Stimulated activated CD8-positive, alpha-beta memory T cell treated with anti-CD3 and anti-CD28 coated beads, Interleukin-2, amount 100 ng/mL, for 48 hours (primary cell): ENCODE measurements at places on chromosomes 13 and 19.

DNA sequence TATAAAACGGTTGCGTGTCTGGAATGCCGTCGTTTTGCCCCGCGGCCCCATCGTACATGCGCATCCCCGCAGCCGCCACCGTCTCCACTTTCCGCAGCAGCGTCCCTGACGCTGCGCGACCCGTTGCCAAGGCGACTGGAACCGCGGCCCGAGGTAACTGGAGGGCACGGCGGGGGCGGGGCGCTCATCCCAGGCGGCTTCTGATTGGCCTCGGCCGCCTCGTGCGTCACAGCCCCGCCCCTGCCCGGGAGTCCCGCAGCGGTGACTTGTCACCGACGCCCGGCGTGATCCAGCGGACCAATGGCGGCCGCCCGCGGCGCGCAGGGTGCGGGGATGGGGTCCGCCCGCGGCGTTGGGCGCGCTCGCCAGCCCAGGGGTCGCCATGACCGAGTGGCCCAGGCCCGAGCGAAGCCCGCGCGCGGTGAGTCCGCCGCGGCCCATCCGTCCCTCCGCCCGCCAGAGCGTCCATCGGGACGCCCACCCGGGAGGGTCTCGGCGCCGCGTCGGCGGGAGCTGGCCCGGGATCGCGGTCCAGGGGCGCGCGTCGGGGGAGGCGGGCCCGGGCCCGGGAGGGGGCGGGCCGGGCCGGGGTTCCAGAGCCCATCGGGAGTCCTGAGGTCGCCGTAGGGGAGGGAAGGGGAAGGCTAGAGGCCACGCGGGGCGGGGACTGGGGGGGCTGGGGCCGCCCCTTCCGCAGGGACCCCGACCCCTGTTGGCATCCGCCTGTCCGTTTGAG lies at the start of gene ZSCAN1:
Gene ZSCAN1 (plus strand): TSS at position 285 of the 736 bp plus-strand sequence. CDS start 3,812 bp downstream, outside the sequence.
- DNase-seq = no peak

- no peak for DNase-seq
Observed at GRCh38 chr13:30009411-30009810, 159.0 kb upstream of the UBL3 start.

- DNase-seq = no peak
Observed at GRCh38 chr19:48654299-48655059, 8.5 kb upstream of the CA11 start.

DNA sequence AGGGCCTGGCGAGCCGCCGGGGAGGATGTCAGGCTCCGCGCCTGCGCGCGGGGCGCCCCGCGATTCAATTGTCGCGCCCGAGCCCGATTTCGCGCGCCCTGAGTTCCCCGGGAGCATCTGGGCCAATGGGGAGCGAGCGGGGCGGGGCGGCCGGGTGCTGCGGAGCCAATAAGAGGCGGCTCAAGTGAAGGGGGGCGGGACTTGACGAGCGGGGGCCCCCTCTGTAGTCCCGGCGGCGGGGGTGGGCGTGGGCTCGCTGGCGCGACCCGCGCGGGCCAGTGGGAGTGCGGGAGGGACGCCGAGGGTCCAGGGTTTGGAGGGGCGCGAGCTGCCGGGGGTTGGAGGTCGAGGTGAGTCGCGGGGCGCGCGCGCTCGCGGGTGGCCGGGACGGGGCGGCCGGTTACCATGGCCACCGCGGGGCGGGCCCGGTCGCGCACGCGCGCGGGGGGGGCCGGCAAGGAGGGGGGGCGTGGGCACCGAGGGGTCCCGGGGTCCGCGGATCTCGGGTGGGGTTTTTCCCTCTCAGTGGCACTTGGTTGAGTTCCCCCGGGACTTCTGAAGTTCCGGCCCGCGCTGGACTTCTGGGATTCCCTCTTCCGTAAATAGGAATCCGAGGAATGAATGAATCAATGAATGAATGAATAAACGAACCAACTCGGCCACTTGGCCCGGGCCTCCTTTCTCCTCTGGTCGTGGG lies 744 bp downstream of the UHRF1 start:
- DNase-seq = peak; percentile 93

- no peak for DNase-seq
Observed at GRCh38 chr19:35509018-35509652, 4.3 kb downstream of the DMKN start.

GRCh38 chr13:48772908-48773307 lies 119.2 kb downstream of the CYSLTR2 start:
- no peak for DNase-seq

GRCh38 chr19:45347570-45348366 lies 7.2 kb downstream of the KLC3 start:
- DNase-seq = no peak

DNA sequence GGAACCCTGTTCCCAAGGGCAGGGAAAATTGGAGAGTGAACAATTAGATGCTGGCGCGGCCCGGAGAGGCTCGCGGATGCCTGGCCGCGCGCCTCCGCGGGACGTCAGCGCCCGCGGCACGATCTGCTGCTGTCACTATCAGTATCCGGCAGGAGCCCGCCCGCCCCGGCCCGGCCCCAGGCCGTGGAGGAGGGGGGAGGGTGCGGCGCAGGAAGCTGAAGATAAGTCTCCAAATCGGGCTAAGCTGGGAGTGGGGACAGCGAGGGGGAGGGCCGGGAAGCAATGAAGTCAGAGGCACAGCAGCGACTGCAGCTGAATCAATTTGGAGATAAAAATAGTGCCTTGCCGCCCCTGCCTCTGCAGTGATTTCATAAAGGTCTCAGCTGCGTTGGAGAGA lies 441.5 kb upstream of the KLF12 start:
- DNase-seq = peak; percentile 23

GRCh38 chr13:81393110-81393509 lies 1052.2 kb upstream of the SPRY2 start:
- no peak for DNase-seq

GRCh38 chr19:44512326-44513298 lies 12.3 kb upstream of the ZNF180 start:
- peak; percentile 27 for DNase-seq

DNA sequence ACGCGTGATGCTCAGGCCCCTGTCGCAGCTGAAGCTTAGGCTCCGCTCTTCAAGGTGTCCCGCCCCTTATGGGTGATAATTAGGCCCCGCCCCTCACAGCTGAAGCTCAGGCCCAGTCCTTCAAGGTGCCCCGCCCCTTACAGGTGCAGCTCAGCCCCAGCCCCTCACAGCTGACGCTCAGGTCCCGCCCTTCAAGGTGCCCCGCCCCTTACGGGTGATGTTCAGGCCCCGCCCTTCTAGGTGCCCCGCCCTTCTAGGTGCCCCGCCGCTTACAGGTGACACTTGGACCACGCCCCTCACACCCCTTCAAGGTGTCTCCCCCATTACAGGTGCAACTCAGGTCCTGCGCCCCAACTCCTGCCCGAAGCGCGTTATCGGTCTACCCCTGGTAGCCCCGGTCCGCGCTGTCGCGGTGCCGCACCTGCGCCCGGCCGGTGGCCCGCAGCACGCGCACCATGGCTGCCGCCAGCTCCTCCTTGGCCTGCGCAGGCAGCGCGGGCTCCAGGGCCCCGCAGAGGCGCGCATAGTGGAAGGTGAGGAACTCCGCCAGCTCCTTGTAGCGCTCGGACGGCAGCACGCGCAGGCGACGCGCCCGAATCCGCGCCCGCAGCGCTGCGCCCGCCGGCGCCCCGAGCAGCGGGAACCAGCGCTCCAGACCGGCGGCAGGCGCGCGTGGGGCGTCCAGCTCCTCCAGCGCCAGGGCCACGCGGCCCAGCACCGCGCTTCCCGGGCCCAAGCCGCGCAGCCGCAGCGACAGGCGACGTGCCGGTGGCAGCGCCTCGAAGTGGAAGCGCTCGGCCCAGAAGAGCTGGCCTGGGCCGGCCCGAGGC lies 7.3 kb downstream of the RASAL3 start:
- no peak for DNase-seq

- no peak for DNase-seq
Observed at GRCh38 chr13:33636955-33637670, 180.8 kb upstream of the RFC3 start.

DNA sequence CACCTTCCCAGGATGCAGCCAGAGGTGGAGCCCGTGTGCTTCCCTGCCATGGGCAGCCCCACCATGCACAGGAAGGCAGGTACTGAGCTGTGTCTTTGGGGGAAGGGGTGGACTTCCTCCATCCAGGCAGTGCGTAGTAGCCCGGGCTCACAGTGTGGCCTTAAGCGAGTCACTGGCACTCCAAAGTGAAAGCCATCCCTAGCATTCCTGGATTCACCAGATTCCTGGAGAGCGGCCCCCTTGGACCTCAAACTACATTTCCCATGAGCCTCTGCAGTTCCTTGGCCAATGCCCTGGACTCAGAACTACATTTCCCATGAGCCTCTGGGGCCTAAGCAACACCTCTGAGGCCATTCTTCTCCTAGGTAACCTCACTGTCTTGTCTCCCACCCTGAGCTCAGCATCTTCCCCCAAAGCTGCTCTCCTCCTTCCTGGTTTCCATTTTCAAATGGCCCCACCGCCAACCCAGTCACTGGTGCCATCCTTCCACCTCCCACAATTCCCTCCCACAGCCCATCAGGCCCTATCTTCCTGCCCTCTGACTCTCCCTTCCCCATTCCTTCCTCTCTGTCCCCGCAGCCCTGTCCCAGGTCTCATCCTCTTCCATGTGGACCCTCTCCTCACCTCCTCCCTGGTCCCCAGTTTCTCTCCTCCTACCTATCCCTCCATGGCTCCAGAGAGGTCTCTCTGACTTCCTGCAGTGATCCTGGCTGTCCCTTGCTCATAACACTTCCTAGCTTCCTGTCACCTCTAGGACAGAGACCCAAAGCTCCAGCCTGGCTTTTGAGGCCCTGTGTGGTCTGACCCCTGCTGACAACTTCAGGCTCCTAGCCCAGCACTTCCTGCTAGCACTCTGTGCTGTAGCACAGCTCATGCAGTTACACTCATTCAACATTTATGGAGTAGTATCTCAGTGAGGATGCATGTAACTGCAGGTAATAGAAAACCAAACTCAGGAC lies at the start of gene C19orf81:
Gene C19orf81 (plus strand): TSS at position 13 of the 959 bp plus-strand sequence. CDS start 0 bp downstream, at position 13.
- DNase-seq = no peak

GRCh38 chr13:107447591-107447990 lies 767.7 kb downstream of the LIG4 start:
- DNase-seq = no peak

- no peak for DNase-seq
Observed at GRCh38 chr19:54478677-54479266, 5.7 kb upstream of the CDC42EP5 start.

- DNase-seq = no peak
Observed at GRCh38 chr13:101116826-101117225, 299.5 kb downstream of the NALCN start.

GRCh38 chr13:23963184-23963931 lies 66.1 kb upstream of the C1QTNF9B start:
- DNase-seq = no peak

DNA sequence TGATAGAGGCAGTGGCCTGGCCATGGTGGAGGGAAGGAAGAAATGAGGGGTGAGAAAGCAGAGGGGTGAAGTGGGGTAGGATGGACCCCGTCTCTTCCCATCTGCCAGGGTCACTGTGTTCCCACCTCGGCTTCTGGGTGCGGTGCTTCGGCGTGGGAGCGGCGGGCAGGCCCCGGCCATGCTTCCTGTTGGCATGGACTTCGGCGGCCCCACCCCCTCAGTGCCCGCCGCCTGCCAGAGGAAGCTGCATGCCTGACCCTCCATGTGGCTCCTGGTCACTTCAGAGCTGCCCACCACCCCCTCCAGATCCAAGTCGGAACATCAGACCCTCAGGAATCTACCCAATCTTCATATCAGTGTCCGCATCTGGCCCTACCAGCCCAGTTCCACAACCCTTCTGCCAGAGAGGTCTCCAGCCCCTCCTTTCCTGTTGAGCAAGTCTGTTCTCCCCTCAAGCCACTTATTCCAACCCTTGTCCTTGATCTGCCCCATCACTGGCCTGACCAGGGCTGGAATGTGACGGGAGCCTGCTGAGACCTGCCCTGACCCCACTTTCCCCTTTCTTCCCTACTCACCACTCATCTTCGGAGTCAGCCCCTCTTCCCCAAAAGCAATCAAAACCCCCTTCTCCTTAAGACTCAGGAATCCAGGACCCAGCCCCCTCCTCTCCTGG lies 1.5 kb downstream of the KCNN4 start:
- no peak for DNase-seq

- DNase-seq = peak; percentile 13
Observed at GRCh38 chr13:28324181-28324789, 170.6 kb downstream of the FLT1 start.

- no peak for DNase-seq
Observed at GRCh38 chr13:36696410-36697010, 22.7 kb downstream of the SERTM1 start.
